ENCODE measurements at places on chromosomes 2 and 18. TPM values are rescaled to one million over a fixed set of nuclear protein-coding genes. Genes with fewer than 3 reads are reported as not detected.
A peak's percentile ranks its signal among the peaks of the same experiment; 100 is the strongest.

Gene CABLES1
- 9.0 TPM for total RNA-seq

DNA sequence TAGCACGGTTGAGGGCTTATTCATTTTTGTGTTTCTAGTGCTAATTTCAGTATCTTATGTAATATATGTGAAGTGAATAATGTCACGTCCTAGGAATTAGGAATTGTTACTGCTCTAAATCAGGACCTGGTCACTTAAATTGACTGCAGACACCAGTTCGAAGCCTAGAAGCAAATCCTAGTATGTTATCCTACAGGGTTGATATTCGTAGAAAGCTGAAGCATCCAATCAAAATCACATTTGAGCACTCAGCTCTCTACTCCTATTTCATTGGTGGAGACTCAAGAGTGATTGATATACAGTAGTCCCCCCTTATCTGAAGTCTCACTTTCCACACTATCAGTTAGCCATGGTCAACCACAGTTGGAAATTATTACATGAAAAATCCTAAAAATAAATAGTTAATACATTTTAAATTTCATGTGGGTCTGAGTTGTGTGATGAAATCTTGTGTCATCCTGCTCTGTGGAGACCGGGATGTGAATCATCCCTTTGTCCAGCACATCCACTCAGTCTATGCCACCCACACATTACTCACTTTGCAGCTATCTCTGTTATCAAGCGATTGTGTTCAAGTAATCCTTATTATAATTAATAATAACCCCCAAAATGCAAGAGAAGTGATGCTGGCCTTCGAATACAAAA is 35.2 kb upstream of the SCN9A start:
- peak; percentile 72 for DNase-seq

GRCh38 chr18:10100196-10100595 is 186.4 kb downstream of the VAPA start:
- DNase-seq = no peak

GRCh38 chr2:108884619-108885018 is 98.0 kb downstream of the CCDC138 start:
- DNase-seq = no peak

Gene ACADL
- not detected for total RNA-seq

DNA sequence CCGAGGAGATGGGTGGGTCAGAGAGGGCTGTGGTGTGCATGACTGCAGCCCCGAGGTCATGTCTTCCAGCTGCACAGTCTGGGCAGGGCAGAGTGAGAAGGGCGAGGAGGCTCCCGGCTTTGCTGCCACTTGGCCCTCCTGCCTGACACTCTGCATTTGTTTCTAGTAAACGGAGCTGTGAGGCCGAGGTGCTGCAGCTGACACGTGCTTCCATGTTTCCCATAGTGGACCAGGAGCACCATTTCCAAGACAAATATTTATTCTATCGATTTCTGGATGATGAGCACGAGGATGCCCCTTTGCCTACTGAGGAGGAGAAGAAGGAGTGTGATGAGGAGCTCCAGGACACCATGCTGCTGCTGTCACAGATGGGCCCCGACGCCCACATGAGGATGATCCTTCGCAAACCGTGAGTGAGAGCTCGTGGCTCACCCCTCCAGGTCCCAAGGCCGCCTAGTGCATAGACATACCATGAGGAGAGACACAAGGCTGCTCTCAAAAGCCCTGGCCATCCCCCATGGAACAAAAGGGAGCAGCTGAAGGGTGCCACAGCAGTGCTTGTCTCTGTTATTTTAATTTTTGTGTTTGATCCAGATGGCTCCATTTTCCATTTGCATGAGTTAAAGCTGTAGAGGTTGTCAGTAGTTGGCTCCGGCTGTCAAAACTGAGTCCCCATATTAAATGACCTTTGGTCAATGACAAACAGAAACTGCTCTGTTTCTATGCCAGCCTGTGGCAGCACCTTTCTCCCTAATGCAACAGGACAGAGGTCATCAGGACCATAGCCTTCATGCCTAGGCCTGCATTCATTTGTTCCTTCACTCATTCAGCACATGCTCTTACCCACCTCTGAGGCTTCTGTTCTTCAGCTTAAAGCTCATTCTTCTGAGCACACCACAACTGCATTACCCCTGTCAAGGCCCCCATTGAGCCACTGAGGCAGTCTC is 108.3 kb upstream of the MAP3K20 start:
- DNase-seq = no peak

Gene DNAH6
- total RNA-seq = not detected

DNA sequence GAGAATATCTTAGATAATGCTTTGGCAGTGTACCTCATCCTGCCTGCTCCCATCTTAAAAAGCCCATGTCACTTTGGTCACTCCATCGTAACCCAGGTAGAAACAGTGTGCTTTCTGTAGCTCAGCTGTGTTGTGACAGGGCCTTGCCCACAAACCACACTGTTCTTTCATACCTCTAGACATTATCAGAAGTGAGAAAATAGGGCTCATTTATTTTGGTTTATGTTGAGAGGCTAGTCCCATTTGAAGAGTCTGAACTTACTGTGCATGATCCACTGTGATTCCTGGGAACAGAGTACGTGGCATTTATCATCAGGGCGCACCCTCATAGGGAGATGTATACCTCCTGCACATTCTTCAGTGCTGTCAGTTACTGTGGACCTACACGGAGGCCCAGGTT is 69.7 kb downstream of the FEZ2 start:
- DNase-seq = no peak

Gene RASGRP3
- 26.4 TPM for total RNA-seq

Data from M059J (cell line).